ENCODE measurements at places on chromosomes 2 and 18. TPM values are rescaled to one million over a fixed set of nuclear protein-coding genes. Genes with fewer than 3 reads are reported as not detected.

- H3K4me3 ChIP-seq, result no peak overlapping the region
- DNase-seq, result no peak
- no peaks in the 10 kb centered on the region for H3K27me3 ChIP-seq
- no peaks in the 10 kb centered on the region for H3K4me1 ChIP-seq
Measured at GRCh38 chr2:77147153-77147552, 375.0 kb downstream of the LRRTM4 start.

- no peaks in the 10 kb centered on the region for H3K36me3 ChIP-seq
- DNase-seq, result peak; percentile 30
- no peaks in the 10 kb centered on the region for H3K4me1 ChIP-seq
- no peak overlapping the region for H3K4me3 ChIP-seq
- H3K27me3 ChIP-seq, result no peaks in the 10 kb centered on the region
Measured at GRCh38 chr18:37653618-37654017, 88.0 kb upstream of the CELF4 start.

GRCh38 chr2:27752551-27753237 is 18.8 kb upstream of the MRPL33 start:
- peaks cover 21% of the 10 kb centered on the region for H3K4me1 ChIP-seq
- no peak overlapping the region for H3K4me3 ChIP-seq
- DNase-seq, result no peak
- H3K27me3 ChIP-seq, result peaks cover 4% of the 10 kb centered on the region

GRCh38 chr2:218745160-218745558 is 34.5 kb downstream of the TTLL4 start:
- peaks cover 32% of the 10 kb centered on the region for H3K36me3 ChIP-seq
- H3K4me1 ChIP-seq, result peaks cover 3% of the 10 kb centered on the region
- DNase-seq, result peak; percentile 15
- H3K27me3 ChIP-seq, result no peaks in the 10 kb centered on the region

- no peaks in the 10 kb centered on the region for H3K27me3 ChIP-seq
- H3K36me3 ChIP-seq, result peaks cover 3% of the 10 kb centered on the region
- H3K27ac ChIP-seq, result no peak overlapping the region
- peak overlapping the region; percentile 56 for H3K4me3 ChIP-seq
- peaks cover under 1% of the 10 kb centered on the region for H3K4me1 ChIP-seq
Measured at GRCh38 chr2:38146907-38147307, 71.0 kb upstream of the CYP1B1 start.

DNA sequence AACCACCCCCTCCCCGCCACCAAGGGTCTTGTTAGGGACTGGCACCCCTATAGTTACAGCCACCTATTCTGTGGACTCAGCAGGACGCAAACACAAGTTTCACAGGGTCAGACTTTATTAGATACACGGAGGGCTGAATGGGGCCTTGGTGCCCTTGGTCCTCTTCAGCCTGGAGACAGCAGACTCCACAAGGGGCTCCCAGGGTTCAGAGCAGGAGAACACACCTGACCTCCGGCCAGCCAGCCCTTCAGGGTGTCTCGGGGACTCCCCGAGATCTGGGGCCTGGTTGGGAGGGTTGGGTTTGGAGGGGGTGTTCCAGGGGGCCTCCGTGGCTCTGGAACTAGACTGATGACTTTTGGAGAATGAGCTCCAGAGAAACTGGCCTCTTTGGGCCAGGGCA is 2.3 kb upstream of the PREB start:
- no peak overlapping the region for H3K4me3 ChIP-seq
- peaks cover 14% of the 10 kb centered on the region for H3K4me1 ChIP-seq
- H3K27me3 ChIP-seq, result peaks cover 17% of the 10 kb centered on the region
- H3K27ac ChIP-seq, result no peak overlapping the region
- DNase-seq, result no peak
- H3K36me3 ChIP-seq, result peaks cover under 1% of the 10 kb centered on the region

GRCh38 chr2:84838434-84839145 is 42.3 kb downstream of the TRABD2A start:
- no peak for DNase-seq
- H3K27me3 ChIP-seq, result peaks cover 7% of the 10 kb centered on the region
- peak overlapping the region; percentile 60 for H3K27ac ChIP-seq
- H3K4me1 ChIP-seq, result peaks cover 25% of the 10 kb centered on the region

The PTPRM gene
- total RNA-seq, result 105 TPM

The METTL5 gene
- 37.6 TPM for total RNA-seq

Measured in osteocyte (in vitro differentiated cells).